ENCODE measurements at places on chromosomes 7 and 10. TPM values are rescaled to one million over a fixed set of nuclear protein-coding genes. Genes with fewer than 3 reads are reported as not detected.

The AKR1B1 gene
- 2,713 TPM for total RNA-seq

The PLAC9 gene
- total RNA-seq = not detected

The CCL26 gene
- not detected for total RNA-seq

The HOXA7 gene
- 5.1 TPM for total RNA-seq

The NXPH1 gene
- 0.14 TPM for total RNA-seq

The SEPTIN14 gene
- total RNA-seq = not detected

The TMEM176A gene
- total RNA-seq = not detected

The SBDS gene
- 46.5 TPM for total RNA-seq
